ENCODE measurements at places on chromosomes 6 and 20.

- DNase-seq: no peak
Observed at GRCh38 chr6:137982418-137983189, 115.5 kb downstream of the TNFAIP3 start.

DNA sequence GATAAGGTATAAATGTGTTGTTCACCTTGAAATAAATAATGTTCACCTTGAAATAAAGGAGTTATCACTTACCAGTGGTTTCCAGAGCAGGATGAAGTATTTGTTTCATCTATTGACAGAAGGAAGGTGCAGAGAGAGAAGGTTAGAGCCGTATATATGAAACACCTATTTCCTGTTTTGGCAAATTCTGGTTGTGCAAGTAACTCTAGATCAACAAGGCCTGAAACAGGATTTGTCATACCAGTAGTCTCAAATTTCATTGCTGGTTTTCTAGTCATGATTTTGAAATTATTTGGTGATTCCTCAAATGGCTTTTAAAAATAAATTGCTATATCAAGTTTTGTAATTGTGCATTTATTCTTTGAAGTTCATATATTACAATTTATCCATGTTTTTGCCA, at the start of gene CRISP3:
Gene CRISP3, minus strand, starts transcription at position 130 of the 400 bp plus-strand sequence. Its CDS starts 21 bp downstream, at position 109.
- no peak for DNase-seq

DNA sequence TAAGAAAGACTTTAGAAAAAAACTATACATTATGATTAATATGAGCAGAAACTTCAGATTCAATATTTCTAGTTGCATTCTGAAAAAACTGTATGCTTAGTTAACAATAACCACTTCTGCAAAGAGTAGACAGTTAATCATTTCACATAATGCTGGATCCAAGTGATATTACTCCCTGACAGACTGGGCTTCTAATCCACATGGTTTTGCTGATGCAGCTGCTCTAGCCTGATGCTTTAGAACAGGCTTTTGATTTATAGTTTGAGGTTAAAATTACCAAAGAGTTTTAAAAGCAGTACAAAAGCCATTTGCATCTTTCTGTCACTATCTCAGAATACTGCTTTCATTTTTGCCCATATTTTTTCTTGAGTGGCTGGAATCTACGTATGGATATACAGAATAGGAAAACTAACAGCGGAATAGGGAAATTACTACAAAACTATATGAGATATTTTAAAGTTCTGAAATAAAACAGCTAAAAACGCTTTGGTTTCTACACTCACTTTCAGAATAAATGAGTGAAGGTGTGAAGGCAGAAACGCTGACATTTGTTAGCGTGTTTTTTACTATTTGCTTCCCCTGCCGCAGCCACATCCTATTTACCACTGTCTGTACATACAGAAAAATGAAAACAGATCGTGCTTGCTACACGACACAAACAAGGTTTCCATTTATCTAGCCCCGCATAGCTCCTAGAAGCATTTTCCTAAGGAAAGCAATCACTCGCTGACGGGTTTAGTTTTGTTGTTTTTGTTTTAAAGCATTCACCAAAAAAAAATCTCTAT, 61.7 kb downstream of the METTL24 start:
- no peak for DNase-seq

DNA sequence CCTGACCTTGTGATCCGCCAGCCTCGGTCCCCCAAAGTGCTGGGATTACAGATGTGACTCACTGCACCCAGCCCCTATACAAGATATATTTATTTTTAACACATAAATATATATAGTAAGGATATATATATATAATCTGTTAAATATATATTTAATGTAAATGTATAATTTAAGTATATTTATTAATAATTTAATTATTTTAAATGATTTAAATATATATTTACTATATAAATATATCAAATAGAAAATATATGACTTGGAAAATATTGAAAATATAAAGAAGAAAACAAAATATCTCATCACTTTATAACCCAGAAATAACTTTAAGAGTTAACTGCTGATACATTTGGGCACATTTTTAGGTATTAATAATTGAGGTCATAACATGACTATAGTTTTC, 324.7 kb downstream of the SYNE1 start:
- no peak for DNase-seq

DNA sequence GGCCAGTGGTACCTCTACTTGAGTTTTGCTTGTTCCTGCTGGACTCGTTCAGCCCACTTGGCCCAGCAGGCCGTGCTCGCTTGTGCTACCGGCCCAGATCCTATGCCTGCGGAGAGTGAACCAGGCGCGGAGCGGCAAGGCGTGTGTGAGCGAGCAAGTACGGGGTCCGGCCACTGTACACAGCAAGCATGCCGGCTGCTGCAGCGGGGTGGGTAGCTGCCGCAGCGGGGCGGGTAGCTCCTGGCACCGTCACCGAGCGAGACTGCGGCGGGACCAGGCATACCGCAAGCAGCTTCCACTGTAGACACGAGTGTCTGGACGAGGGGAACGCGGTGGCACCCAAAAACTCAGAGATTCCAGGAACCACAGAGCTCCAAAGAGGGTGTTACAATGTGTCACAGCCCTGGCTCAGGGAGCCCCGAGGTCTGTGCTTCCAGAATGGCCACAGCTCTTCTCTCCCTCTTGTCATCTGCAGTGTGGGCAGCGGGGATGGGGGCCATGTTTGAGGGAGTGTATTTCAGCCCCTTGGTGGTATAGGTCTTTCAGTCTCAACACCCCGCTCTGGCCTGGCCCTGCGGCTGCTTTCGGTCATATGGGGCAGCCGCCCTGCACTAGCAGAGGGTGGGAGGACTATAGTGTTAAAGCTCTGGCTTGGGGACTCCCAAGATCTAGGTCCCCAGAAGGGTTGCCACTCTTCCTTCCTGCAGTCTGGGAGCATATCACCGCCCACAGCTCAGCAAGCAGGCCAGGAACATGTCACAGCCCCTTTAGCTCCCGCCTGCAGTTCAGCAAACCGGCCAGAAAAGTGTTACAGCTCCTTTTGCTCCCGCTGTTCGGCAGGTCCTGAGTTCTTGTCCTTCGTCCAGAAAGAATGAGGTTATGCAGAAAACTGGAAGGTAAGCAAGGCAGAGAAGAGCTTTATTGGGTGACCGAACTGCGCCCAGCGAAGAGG, 6.1 kb upstream of the RWDD1 start:
- DNase-seq: no peak

DNA sequence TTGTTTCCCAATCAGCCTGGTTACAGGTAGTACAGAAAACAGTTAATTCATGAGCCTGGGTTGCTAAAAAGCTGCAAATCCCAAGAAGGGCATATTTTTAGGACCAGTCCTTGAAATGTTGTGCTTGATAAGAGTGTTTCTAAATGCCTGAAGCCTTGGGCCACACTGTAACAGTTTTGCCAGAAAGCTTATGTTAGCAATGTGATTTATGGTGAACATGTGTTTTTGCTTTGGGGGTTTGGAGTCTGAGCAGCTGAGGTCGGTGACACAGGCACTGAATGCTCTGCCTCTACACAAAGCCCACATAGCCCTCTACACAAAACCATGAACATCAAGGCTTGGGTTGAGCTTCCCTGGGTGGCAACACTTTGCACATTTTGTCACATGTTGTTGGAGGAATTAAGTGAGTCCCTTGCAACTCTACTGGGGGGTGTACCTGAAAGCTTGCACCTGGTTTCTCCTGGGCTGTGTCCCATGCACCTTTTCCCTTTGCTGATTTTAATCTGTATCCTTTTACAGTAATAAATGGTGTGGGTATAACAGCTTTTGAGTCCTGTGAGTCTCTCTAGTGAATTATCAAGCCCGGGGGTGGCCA, 22.2 kb downstream of the AHI1 start:
- DNase-seq: no peak
